ENCODE measurements at places on chromosomes 1 and 21. TPM values are rescaled to one million over a fixed set of nuclear protein-coding genes. Genes with fewer than 3 reads are reported as not detected.
A peak's percentile ranks its signal among the peaks of the same experiment; 100 is the strongest.

- H3K27ac ChIP-seq, result no peak overlapping the region
- H3K4me3 ChIP-seq, result peak overlapping the region; percentile 86
- DNase-seq, result no peak
- no peaks in the 10 kb centered on the region for H3K36me3 ChIP-seq
- H3K27me3 ChIP-seq, result peaks cover 59% of the 10 kb centered on the region
Observed at GRCh38 chr1:85581802-85582686, 1.5 kb downstream of the CCN1 start.

DNA sequence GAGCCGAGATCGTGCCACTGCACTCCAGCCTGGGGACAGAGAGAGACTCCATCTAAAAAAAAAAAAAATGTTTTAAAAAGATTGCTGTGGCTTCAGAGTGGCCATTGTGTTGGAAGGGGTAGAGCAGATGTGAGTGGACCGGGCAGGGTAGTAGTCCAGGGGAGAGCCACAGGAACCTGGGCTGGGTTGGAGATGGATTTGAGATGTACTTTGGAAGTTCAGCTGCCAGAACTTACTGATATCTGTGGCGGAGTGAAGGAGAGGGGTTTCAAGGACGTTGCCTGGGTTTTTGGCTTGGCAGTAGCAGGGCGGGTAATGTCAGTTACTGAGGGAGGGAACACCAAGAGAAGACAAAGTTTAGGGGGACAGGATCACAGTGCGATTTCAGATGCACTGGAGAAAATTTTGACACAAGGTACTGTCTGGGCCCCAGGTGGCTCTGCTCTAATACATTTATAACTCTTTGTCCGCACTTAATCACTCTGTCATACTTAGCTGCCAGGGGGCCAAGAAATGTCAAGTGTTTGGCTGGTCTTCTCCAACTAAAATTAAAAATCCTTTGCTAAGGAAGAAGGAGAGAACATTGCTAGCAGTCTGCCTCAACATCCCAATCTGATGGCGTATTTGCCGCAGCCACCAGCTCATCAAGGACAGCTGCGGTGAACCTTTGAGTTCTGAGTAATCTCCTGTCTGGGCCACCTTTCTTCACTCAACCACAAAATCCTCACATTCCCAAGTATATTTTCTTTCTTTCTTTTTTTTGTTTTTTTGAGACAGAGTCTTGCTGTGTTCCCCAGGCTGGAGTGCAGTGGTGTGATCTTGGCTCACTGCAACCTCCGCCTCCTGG is 9.6 kb downstream of the EPHX1 start:
- peaks cover 7% of the 10 kb centered on the region for H3K4me1 ChIP-seq
- H3K36me3 ChIP-seq, result no peaks in the 10 kb centered on the region
- H3K27ac ChIP-seq, result no peak overlapping the region
- no peak for DNase-seq
- H3K27me3 ChIP-seq, result no peaks in the 10 kb centered on the region

GRCh38 chr1:87273291-87273690 is 55.4 kb upstream of the LMO4 start:
- no peaks in the 10 kb centered on the region for H3K4me1 ChIP-seq
- no peak overlapping the region for H3K4me3 ChIP-seq
- peaks cover 9% of the 10 kb centered on the region for H3K27me3 ChIP-seq
- H3K27ac ChIP-seq, result no peak overlapping the region

PRAMEF27 gene
- total RNA-seq, result not detected

PTPN7 gene
- 172 TPM for total RNA-seq

All from activated naive CD8-positive, alpha-beta T cell treated with anti-CD3 and anti-CD28 coated beads, Interleukin-2, amount 10 ng/mL, durations not matched to agents 7 days and 5 days (primary cell).